SHP77 treated with DMSO at 0.1 percent for 48 hours (cell line): ENCODE measurements at places on chromosomes 6 and 20.

DNA sequence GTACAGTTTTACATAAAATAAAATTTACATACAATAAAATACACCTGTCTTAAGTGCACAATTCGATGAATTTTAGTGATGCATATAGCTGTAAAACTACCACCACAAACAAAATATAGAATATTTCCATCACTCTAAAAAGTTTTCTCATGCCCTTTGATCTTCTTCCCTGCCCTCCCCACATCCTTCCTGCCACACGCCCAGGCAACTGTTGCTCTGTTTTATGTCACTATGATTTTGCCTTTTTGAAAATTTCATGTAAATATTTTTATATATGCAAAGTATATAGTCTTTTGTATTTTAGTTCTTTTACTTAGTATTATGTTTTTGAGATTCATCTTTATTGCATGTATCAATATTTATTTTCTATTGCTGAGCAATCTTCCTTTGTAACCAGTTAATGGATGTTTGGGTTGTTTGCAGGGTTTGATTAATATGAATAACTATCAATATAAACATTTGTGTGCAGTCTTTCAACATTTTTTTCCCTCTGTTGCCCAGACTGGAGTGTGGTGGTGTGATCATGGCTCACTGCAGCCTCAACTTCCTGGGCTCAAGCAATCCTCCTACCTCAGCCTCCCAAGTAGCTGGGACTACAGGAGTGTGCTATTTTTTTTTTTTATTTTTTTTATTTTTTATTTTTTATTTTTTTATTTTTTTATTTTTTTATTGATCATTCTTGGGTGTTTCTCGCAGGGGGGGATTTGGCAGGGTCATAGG lies 23.8 kb upstream of the SAMHD1 start:
- DNase-seq, result no peak

DNA sequence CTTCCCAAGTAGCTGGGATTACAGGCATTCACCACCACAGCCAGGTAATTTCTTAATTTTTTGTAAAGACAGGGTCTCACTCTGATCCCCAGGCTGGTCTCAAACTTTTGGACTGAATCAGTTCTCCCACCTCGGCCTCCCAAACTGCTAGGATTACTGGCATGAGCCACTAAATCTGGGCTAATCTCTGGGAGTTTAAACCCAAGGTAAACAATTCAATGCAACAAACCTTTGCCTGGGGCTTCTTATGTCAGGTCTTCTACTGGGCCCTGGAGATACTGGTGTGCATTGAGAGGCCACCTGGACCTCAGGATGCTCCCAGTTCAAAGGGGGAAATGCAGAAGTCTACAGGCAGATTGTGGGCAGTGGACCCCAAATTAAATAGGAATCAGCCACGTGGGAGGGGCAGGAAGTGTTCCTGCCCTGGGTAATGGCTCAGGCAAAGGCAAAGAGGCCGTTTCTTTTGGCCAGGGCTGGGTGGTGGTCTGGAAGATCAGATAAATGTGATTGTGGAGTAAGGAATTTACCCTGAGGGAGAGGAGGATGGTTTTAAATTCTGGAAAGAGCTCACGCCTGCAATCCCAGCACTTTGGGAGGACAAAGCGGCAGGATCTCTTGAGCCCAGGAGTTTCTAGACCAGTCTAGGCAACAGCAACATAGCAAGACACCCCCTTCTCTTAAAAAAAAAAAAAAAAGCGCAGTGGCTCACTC lies 1.3 kb upstream of the MYBL2 start:
- DNase-seq, result no peak

DNA sequence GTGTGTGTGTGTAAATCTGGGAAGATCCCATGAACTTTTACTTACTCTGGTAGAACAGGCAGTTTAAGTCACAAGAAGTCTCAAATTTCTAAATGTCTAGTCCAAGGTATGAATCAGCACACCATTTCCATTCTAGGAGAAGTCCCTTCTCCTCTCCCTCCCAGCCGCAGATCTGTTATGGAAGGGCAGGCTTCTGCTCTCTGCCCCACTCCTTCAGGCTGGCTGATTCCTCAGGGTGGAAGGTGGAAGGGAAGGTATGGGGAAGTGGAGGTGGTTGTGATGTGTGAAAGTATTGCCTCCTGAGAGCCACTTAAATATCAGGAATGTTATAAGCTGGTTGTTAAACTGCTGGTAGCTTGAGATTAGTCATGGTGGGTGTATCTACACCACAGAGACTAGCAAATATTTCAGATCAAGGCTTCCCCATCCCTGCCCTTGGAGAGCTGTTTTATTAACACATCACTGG lies 44.5 kb upstream of the LAMA4 start:
- DNase-seq, result no peak

GRCh38 chr6:112085286-112086065 lies 1.8 kb downstream of the TUBE1 start:
- DNase-seq, result no peak

GRCh38 chr6:112202639-112203341 lies 51.6 kb downstream of the LAMA4 start:
- no peak for DNase-seq

DNA sequence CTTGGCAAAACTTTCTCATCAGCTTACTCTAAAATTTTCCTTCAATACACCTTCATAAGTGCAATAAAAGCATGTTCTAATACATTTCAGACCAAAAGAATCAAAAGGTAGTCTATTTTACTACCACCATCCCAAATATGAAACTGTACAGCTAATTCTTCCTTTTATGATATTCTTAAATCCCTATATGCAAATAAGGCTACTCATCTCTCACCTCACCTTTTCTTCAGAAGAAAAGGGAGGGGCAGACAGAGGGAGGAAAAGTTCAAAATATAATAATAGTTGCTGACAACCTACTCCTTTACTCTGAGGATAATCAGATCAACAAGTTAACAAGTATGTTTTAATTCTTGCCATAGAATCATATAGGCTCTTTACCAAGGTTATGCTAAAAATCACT lies 7.4 kb downstream of the C6orf120 start:
- DNase-seq, result no peak

- peak; percentile 40 for DNase-seq
Observed at GRCh38 chr20:11544029-11544678, 373.5 kb upstream of the BTBD3 start.

DNA sequence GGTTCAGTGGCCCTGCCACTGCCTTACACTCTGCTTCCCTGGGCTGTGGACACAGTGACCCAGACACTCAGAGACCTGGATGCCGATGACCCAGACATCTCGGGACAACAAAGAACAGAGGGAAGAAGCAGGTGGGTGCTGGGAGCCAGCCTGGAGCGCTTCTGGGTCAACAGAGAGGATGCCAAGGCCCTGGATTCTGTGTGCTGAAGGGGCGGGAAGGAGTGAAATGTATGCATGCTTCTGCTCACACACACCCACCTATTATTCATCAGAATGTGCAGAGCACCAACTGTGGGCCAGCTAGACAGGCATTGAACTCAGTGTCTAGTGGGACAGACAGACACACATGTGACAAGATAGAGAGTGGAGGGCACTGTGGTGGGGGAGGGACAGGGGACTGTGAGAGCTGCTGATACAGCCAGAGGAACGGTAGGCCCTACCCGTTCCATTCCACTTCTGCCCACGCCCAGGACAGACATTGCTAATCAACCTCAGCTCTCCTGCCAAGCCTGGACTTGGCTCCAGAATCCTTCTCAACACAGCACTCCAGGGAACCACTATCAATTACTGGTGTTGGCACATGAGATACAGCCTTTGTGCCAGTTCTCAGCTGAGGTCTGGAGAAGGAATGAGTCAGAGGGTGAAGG lies 20.2 kb downstream of the KCNK15 start:
- DNase-seq, result no peak

GRCh38 chr6:51024126-51024525 lies 205.5 kb downstream of the TFAP2B start:
- no peak for DNase-seq

DNA sequence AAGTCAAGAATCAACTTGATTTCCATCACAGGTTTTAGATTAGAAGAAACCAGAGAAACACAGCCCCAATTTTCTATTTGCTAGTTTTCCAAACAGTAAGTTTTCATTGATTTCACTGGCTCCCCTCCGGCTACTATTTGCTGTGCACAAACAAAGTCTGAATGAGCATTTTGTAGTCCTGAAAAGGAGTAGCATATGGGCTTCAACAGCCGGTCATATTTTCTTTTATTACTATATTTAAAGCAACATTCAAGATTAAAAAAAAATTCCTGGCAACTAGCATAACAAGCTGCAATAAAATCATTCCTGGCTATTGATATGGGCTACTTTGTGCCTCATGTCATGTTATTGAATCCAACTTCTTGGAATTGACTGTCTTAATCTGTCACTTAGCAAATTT lies 48.3 kb downstream of the CARMIL1 start:
- DNase-seq, result no peak

DNA sequence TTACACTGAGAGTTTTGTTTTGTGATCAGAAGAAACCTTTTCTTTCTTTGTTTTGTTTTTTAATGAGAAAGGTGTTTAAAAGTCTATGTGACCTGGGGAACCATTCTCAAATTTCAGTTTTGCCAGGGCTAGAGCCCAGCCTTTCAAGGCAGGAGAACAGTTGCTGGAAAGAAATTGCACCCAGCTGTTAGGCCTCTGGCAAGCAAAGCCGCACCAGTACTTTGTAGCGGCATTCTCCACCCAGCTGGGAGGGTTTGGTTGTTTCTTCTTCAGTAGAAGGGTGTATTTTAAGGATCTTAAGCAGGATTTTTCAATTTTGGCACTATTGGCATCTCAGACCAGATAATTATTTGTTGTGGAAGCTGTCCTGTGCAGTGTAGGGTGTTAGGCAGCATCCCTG lies 16.6 kb upstream of the MAPK13 start:
- DNase-seq, result no peak

DNA sequence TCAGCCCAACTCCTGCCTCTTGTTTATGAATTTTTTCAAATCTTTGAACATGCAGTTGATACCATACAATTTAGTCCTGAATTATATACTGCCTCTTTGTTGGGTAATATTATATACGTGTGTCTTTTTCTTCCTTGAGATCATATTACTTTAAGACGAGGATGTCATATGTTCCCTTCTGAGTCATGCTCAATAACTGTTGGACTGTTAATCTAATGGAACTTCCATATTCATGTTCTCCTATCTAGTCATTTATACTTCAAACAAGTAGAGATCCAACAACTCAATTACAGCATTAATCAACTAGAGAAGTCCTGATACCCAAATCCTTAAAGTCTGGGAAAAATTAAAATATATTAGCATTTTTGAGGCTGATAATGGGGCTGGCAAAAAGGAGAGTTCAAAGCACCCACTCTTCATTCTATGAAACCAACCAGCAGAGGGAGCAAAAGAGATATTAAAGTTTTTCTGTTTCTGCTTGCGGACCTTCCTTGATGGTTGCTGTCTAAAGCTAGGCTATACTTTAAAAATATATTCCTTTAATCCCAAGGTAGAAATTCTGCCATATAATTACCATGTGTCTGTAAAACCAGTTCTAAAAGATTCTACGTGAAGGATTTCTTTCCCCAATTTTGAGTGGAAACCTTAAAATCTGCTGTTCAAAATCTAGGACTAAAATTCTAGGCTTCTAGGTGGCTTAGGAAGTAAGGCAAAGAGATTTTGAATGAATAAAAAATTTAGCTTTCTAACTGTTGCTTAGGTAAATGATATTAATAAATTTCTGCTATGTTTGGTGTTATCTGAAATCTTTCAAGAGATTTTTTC lies 498.9 kb downstream of the BCKDHB start:
- peak; percentile 49 for DNase-seq

GRCh38 chr20:56796345-56796744 lies 167.2 kb downstream of the TFAP2C start:
- no peak for DNase-seq

GRCh38 chr20:44891826-44892225 lies 6.3 kb downstream of the YWHAB start:
- DNase-seq, result no peak

GRCh38 chr20:4087923-4088322 lies 72.6 kb upstream of the RNF24 start:
- no peak for DNase-seq

- DNase-seq, result no peak
Observed at GRCh38 chr6:2230659-2231277, 14.6 kb downstream of the GMDS start.

DNA sequence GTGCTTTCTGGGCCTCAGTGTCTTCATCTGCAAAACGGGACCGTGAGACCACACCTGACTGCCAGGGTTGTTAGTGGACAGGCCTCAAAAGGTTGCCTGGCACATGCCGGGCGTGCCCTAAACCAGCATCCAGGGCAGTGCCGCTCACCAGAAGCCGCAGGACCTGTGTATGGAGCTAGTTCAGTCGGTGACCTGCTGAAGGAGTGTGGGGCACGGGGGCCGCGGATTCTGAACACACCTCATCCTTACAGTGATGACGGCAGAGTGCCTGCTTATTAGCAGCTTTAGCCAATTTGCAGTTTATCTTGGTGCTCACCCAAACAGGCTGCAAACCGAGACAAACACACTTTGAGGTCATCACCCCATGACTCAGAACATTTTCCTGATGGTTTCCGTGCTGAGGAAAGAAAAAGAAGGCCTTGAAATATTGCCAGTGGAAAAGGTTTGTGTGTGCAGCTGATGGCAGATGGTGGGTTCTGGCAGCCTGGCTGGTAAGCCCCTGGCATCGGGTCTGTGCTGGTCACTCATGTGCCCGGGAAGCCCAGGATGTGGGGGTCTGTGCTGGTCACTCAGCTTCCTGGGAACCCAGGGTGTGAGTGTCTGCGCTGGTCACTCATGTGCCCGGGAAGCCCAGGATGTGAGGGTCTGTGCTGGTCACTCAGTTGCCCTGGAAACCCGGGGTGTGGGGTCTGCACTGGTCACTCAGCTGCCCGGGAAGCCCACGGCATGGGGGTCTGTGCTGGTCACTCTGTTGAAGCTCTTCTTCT lies 153.8 kb downstream of the ERMARD start:
- no peak for DNase-seq

GRCh38 chr20:24164360-24164759 lies 175.8 kb upstream of the GGTLC1 start:
- no peak for DNase-seq

DNA sequence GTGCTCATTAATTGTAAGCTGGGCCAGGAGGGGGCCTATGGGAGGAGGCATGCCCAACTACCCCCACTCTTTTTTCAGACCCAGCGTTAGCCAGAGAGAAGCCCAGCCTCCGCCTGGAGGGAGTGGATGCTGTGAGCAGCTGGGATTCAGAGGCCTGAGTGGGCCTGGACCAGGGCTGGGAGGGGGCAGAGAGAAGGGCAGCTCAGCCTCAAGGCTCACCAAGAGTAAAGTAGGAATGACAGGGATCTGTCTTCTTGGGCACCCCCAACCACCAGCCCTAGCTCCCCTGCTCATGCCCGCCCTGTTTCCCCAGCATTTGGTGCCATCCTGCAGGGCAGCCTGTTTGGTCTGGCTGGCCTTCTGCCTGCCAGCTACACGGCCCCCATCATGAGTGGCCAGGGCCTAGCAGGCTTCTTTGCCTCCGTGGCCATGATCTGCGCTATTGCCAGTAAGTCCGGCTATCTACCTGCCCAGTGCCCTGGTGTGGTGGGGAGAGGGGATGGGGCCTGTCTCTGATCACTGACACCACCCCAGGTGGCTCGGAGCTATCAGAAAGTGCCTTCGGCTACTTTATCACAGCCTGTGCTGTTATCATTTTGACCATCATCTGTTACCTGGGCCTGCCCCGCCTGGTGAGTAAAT lies 6.8 kb downstream of the SLC29A1 start:
- no peak for DNase-seq

DNA sequence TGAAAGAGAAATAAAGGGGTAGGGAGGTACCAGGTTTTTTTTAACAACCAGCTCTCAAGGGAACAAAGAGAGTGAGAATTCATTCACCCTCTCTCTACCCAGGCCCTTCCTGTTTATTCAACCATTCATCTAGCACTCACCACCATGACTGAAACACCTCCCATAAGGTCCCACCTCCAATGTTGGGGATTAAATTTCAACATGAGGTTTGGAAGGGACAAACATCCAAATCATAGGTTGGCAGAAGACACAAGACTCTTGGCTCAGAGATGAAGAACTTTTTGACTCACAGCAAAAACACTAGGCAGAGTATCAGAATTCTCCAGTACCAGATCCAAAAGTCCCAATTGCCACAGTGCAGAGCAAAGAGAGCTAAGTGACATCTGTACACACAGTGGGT lies 186.3 kb downstream of the EDN1 start:
- no peak for DNase-seq
